ENCODE measurements at places on chromosomes 12 and 14.

DNA sequence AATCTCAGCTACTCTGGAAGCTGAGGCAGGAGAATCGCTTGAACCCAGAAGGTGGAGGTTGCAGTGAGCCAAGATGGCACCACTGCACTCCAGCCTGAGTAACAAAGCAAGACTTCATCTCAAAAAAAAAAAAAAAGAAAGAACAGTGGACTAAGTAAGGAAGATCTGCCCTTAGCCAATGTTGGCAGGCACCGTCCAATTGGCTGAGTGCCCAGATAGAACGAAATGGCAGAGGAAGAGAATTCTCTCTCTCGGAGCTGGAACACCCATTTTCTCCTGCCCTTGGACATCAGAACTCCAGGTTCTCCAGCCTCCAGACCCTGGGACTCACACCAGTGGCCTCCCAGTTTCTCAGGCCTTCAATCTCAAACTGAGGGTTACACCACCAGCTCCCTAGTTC, 49.9 kb downstream of the ESR2 start:
- no peak for DNase-seq

DNA sequence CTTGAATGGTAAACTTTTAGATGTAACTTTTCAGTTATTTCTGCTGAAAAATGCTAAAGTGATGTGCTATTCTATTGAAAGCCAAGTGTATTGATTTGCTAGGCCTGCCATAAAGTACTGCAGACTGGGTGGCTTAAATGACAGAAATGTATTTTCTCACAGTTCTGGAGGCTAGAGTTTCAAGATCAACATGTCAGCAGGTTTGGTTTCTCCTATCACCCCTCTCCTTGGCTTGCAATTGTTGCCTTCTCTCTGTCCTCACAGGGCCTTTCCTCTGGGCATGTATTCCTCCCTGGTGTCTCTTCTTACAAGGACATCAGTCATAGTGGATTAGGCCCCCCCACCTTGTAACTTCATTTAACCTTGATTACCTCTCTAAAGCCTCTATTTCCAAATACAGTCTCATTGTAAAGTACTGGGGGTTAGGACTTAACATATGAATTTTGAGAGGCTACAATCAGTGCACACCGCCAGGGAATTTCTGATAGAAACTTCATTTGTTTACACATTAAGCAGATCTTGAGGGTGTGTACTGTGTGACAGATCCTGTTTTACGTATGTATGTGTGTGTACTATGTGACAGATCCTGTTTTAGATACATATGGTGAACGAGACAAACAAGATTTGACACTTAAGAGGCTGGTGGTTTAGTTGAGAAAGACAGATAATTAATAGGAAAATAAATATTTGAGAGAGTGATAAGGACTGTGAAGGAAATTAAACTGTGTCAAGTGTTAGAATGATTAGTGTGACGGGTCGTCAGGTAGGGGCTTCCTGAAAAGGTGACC, 49.5 kb downstream of the ADIPOR2 start:
- DNase-seq, result no peak

GRCh38 chr12:3216097-3216496, 138.9 kb downstream of the TSPAN9 start:
- DNase-seq, result no peak

DNA sequence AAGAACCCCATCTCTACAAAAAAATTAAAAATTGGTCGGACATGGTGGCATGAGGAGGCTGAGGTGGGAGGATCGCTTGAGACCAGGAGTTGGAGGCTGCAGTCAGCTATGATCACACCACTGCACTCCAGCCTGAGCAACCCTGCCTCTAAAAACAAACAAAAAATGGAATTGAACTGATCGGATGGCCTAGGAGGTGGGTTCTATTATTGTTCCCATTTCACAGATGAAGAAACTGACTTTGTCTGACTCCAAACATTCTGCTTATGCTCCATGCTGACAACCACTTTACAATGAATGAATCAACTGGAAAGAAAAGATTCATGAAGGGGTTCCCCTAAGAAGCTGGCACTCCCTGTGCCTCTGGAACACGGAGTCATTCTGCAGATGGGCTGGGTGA, 47.3 kb downstream of the TRPV4 start:
- DNase-seq, result no peak

- DNase-seq, result no peak
Observed at GRCh38 chr12:6507102-6507998, 13.4 kb downstream of the NCAPD2 start.

- DNase-seq, result peak; percentile 39
Observed at GRCh38 chr12:110245369-110245772, 35.7 kb upstream of the ATP2A2 start.

- DNase-seq, result no peak
Observed at GRCh38 chr14:68442828-68443629, 349.8 kb downstream of the ZFP36L1 start.

DNA sequence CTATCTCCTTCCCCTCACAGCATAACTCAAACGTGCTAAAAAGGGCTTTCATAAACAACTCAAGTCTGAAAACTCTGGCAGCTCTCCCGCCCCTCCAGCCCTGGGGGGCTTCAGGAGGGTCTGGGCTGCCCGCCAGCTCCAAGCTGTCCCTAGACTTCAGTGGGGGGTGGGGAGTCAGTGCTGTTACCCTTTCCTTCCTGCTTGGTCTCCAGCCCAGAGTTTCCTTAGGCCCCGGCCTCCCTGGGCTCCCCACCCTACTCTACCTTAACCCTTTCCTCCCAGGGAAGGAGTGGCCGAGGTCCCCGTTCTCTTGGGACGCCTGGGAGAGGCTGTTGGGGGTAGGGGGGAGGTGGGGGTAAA, 530 bp upstream of the NYNRIN start:
- DNase-seq, result no peak

DNA sequence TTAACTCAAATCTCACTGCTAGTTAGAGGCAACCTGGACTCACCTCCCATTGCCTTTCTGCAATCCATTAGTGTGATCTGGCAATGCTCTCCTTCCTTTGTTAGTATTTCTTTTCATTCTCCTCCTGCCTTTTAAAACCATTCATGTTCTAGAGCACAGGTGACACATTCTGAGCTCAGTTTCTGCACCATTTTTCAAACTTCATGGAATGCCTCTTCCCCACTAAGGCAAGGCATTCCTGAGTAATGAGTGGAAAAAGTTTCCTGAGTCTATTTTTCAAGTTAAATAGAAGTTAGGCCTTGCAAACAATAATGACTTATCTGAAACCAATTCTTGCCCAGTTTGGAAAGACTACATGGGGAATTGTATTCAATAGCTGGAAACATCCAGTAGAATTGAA, 1001.8 kb downstream of the BCL11B start:
- no peak for DNase-seq

GRCh38 chr14:76643887-76644286, 117.4 kb upstream of the VASH1 start:
- DNase-seq, result no peak

GRCh38 chr14:71290960-71291466, 383.8 kb downstream of the PCNX1 start:
- peak; percentile 35 for DNase-seq

- no peak for DNase-seq
Observed at GRCh38 chr14:67335781-67336180, 23.8 kb downstream of the ATP6V1D start.

DNA sequence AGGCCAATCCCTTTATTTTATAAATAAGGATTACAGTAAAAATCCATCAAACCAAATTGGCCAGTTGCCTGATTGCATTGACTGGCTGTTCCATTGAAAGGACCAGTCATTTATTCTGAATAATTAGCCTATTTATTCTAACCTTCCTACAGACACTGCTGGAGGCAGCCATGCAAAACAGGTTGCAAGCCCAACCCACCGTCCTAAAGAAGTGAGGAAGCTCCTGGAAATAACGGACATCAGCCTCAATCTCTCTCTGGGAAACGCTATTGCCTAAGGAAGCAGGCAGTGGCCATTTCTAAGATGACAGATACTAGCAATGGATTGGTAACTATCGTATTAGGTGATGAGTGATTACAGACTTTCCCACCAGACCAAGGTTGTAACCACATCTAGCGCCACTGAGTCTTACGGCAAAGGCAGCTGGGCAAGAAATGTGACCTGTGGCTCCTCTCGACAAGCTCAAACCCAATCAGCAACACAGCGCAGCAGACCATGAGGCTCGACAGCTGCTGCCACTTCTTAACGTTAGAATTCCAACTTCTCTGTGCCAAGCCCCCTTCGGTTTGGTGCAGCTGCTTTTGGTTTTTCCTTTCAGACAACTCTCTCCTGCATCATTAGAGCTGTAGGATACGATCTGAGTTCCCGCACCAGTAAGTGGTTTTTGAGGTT, 134.2 kb downstream of the KCNK10 start:
- DNase-seq, result no peak

DNA sequence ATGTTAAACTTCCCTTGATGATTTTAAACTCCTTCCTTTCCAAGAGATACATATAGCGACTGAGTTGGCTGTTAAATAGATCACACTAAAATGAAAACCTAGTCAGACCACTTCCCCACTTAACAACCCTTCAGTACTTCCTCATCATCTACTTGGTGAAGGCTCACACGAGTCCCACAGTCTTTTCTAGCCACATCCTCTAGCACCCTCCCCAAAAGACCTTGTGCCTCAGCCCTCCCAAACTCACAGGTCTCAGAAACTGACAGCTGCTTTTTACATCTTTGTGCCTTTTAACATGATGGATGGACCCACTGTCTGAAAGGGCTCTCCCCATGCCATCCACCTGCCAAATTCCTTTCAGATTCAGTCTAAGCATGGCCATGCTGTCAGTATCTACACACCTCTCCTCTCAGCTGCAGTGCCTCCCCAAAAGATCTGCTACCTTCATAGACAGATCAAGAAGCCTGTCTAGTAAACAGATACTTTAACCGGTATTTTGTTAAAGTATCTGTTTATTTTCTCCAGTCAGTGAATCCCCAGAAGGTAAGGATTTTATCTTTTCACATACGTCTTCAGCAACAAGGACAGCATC, 65.1 kb upstream of the GPHB5 start:
- DNase-seq, result no peak

- DNase-seq, result no peak
Observed at GRCh38 chr14:99042381-99043266, 229.4 kb downstream of the BCL11B start.

DNA sequence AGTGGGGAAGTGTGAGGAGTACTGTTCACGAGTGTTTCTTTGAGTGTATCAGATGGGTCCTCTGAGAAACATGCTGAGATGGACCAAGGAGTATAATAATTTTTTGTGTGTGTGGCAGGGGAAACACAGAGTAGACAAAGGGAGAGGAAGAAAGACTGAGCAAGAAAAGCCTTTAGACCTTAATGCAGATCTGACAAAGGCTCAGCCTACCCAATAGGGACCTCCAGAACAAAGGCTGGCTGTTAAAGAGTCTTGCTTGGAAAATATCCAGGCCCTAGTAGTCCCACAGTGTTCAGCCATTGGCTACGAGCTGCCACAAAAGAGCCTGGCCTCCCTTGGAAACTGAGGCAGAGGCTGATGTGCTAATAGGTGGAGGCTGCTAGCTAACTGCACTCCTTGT, 13.5 kb downstream of the COQ5 start:
- no peak for DNase-seq

DNA sequence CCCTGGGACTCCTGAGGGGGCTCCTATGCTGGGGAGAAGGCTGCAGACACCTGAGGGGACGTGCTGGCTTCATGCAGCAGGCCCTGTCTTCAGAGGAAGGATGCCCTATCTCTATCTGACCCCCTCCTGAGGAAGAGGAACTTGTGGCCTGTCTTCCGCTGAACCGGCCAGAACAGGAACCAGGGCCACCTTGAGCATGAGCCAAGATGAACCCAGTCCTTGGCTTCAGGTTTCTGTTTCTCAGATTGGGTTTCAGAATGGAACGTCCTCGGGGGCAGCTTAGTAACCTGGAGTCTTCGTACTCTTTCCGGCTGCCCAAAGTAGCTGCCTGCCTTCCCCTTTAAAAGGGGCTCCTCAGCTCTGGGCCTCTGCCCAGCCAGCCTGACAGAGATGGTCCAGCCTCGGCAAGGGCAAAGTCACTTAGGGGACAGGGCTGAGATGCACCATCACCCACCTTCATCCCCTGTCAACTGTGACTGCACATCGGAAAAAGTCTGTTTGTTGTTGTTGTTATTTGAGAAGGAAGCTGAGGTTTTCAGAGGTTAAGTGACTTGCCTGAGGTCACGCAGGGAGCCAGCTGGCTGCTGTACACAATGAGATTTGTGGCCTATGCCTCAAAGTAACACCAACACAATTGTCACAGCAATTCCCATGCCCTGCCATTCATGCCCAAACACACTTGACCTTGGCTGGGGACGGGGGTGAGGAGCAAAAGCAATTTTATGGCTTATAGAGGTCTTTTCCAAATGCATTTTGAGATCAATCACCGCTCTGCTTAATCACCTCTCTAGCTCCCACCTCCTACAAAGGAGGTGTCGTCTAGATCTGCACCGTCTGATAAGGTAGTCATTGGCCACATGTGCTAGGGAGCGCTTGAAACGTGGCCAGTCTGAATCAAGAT, 13.4 kb downstream of the ASB2 start:
- peak; percentile 52 for DNase-seq

DNA sequence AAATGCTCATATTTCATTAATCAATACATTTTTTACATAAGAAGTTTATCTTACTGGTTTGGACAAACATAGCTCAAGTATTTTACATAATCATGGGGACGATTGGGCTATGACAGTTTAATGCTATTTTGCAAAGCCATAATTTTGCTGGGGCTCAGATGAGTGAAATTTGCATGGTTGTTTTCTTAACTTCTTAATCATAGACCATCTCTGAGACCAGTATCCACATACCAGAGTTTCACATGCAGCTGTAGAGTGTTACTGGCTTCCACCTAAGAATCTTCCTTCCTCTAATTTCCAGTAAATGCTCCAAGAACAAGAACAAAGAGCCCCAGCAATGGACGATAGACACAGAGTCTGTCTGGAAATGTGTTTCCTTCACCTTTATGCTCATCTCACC, 303.0 kb upstream of the TMEM132C start:
- DNase-seq, result no peak

GRCh38 chr12:101793401-101793800, 37.4 kb downstream of the GNPTAB start:
- DNase-seq, result no peak

DNA sequence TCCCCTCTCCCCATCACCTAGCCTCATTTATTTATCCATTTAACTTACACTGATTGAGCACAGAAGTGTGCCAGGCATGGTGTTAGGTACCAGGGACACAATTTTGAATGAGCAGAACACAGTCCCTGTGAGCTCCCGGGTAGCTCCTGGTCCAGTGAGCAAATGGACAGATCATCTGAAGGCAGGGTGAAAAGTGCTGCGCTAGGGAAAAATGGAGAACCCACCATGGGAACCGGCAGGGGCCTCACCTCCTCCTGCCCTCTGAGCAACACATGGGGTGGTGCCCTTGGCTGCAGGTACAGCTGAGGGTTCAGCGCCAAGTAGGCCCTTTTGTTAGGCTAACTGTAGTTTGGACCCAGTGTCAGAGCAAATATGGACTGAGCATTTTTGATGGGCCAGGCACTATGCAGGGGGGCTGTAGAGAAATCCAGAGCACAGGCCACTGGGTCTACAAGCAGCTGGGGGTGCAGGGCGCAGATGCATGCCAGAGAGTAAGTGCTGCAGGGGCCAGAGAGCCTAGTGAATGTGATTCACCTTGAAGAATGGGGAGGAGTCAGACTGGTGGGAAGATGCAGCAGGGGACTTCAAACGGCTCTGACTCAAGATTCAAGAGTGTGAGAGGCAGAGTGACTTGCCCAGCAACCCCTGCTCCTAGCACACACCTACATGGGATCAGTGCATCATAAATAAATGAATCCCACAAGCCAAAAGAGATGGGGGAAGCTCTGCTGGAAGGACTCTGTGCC, 28.2 kb downstream of the LTBP2 start:
- DNase-seq, result no peak

GRCh38 chr12:29287622-29288021, 93.3 kb downstream of the ERGIC2 start:
- DNase-seq, result no peak

GRCh38 chr12:132099739-132100138, 44.4 kb downstream of the DDX51 start:
- no peak for DNase-seq

Measured in stimulated activated naive CD4-positive, alpha-beta T cell treated with Interleukin-2 at 50 U/mL for 16 hours (primary cell).